ENCODE measurements at places on chromosomes 11 and 22.

DNA sequence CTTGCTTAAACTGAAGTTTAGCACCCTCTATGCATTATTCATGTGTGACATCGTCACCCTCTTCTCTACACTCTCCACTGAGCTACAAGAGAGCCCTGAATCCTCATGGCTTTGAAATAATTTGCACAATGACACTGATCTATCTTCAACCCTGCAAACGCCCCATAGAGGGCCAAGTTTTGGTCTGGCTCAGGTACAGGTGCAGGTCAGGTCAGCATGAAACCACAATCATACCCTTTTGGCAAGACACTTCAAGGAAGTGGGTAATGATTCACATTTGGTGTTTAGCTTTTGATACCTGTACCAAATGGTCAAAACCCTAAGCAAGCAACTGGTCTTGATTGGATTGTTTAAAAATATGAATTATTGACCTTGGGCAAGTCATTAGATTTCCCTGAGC, 122.2 kb upstream of the CADM1 start:
- DNase-seq: no peak

DNA sequence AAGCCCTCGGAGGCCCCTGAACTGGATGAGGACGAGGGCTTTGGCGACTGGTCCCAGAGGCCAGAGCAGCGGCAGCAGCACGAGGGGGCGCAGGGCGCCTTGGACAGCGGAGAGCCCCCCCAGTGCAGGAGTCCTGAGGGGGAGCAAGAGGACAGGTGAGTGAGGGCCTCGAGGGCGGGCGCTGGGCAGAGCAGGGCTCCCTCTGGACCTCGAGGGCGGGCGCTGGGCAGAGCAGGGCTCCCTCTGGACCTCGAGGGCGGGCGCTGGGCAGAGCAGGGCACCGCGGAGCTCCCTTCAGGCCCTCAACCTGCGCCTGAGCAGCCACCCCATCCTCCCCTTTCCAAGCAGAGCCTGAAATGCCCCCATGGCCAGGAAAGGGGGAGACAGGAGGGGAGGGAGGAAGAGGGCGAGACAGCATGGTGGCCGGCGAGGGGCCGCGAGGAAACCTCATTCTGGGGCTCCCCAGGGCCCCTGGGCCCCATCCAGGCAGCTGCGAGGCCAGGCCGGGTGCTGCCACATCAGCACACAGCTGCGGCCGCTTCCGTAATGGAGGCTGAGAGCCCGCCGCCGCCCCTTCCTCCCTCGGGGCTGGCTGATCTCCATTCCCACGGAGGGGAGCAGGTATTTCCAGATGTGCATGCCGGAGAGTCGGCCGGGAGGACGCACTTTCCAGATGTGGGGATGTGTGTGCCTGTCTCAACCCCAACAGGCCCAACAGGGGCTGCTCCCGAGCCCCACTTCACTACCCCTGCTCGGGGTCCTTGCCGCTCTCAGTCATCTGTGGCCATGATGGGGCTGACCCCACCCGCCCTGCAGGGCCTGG, 10.0 kb downstream of the PRR33 start:
- no peak for DNase-seq

DNA sequence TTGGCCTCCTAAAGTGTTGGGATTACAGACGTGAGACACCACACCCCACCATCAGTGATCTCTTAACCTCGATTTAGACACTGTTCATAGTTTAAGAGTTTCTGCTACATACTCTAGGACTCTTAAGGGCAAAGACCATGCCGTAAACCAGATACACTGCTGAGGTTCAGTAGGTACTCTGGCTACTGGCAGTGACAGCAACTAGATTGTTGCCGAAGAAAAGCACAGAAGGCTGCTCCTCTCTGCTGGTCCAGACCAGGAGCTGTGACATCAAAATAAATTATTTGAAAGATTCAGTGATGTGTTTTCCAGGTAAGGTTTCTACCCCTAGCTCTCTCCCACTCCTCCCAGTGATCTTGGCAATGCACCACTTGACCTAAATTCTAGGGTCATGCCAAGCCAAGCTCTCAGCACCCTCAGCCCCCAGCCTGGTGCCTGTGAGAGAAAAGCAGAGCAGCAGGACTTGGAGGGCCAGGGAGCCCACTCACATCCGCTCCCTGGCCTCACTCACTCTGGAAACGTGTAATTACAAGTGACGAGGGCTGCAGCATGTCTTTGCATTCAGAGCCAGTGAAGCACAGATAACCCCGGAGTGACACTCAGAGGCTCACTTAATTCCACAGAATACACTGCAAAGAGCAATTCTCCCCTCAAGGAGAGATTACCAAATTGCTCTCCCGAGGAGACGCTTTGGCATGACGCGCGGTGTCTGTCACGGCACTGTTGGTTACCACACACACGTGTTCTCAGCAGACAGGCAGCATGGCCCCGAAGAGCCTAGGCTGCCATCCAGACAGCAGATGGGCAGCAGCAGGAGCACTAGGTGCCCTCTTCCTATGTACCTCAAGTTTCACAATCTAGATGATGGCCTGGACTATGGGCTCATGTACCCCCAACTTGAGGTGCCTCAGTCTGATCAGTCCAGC, 96.9 kb upstream of the PITPNB start:
- no peak for DNase-seq

DNA sequence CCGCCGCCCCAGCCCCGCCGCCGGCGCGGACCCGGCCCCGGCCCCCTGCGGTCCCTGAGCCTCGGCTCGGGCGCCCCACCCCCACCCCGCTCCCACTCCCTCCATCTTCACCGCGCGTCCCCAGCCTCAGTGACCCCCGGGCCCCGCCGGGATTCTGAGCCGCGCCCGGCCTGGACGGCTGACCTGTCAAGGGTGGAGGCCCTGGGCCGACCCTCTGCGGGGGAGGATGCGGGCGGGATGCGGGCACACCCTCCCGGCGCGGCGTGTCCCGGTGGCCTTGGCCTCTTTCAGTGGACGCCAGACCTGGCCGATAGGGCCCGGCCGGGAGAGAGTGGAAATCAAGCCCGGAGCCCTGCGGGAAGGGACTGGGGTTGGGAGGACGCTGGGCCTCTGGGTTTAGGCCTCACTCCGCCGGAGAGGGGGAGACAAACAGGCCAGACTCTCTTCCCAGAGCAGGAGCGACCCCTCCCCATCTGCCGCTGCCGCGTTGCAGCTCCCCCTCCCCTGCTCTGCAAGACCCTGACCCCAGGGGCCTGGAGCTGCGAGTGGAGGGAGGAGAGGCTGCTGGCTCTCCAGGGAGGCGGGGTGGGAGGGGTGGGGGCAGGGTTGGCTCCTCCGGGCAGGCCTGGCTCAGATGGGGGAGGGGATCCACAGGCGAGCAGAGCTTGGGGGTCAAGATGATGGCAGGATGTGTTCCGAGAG, 525 bp downstream of the MAPK8IP2 start:
- DNase-seq: no peak

GRCh38 chr11:125745979-125746378, at the start of gene PATE1:
Gene PATE1 (plus strand): TSS chr11:125746279. CDS start chr11:125746305, 26 bp downstream.
- no peak for DNase-seq

GRCh38 chr11:129593098-129593497, 217.4 kb downstream of the BARX2 start:
- DNase-seq: no peak

- no peak for DNase-seq
These were observed 1.6 kb downstream of the PHF21B start for GRCh38 chr22:45008186-45008681.
